Eye (tissue), 1 donor: ENCODE measurements at places on chromosomes 2 and 18.
A peak's percentile ranks its signal among the peaks of the same experiment; 100 is the strongest.

GRCh38 chr2:231987124-231987727 lies 25.7 kb downstream of the DIS3L2 start:
- DNase-seq = peak; percentile 69

- no peak for DNase-seq
Observed at GRCh38 chr2:160257743-160258491, 57.8 kb upstream of the ITGB6 start.

DNA sequence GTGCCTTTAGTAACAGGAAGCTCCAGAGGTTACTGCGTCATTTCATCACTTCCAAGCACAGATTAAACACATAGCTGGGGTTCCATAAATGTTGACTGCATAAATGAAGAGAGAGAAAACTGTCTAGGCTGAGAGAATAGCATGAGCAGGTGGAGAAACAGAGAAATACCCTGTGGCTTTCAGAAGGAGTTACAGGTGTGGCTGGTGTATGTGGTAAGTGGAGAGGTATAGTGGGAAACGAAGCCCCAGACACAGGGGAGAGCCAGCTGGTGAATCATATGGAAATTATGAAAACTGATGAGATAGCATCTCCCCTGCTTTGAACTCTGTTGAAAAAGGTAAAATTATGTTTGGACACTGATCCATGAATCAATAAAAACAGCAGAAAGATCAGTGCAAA lies 807.4 kb upstream of the POU3F3 start:
- DNase-seq = no peak

GRCh38 chr2:56102866-56103265 lies 80.9 kb upstream of the CCDC85A start:
- no peak for DNase-seq

GRCh38 chr2:227870710-227871374 lies 589 bp upstream of the DAW1 start:
- no peak for DNase-seq

- DNase-seq = no peak
Observed at GRCh38 chr18:68543344-68543743, 171.6 kb downstream of the TMX3 start.

GRCh38 chr2:182266909-182267308 lies 159.9 kb downstream of the PDE1A start:
- DNase-seq = no peak

- no peak for DNase-seq
Observed at GRCh38 chr18:74980669-74981068, 228.3 kb downstream of the PTGR3 start.

DNA sequence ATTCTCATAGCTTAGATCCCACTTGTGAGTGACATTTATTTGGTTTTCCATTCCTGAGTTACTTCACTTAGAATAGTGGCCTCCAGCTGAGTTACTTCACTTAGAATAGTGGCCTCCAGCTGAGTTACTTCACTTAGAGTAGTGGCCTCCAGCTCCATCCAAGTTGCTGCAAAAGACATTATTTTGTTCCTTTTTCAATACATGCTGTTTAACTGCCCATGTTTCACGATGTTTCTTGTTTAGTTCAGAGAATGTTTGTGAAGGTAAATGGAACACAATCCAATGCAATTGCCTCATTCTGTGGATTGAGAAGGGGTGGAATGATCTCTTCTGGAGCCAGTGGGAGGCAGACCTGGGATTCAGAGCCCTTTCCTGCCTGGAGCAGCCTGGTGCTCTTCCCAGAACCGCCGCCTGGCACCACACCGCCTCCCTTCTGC lies 273.5 kb upstream of the ATP5MC3 start:
- no peak for DNase-seq

DNA sequence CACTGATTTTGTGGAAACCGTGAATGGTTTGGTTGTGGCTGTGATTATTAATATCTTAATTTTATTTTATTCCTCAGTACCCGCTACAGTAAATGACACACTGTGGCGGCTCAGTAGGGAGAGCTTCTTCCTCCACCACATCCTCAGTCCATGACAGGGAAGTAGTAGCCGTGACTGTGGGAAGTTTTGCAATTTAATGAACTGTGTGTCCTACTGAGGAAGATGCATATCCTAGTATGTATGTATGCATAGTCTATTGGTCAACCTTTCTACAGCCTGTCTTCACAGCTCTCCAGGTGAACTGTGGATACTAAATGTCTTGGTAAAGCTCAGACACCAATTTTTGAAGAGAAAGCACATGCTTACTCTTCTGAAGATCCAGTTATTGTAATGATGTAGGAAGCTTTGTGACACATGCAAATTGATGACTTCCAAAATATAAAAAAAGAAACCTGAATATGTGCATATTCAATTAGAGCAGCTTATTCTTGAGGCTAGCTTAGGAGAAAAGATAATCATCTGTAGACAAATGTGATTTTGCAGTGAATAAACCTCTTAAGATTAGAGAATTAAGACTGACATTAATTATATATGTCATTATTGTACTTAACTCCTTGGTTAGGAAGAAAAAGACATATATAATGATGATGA lies 384.3 kb upstream of the CNTNAP5 start:
- no peak for DNase-seq

DNA sequence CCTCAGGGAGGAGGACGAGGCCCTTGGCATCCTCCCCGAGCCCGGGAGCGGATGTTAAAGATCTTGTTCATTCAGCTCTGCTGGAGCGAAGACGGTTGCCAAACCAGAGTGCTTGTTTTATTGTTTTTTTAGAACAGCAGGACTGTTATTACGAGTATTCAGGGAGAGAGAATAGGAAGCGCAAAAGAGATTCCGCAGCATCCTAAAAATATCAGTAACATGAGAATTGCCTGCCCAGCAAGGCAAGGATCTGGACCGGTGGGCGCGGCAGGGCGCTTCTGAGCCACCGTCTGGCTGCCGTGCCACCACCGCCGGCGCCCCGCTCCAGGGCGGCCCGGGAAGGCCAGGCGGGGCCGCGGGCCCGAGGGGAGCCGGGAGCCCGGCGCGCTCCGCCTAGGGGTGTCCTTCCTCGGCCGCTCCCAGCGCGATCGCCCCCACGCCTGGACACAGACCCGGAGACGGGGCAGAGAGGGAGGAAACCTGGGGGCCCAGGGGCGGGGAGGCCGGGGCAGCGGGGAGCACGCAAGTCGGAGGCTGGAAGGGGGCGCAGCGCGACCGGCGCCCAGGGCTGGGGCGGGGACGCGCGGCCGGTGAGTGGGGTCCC lies 843 bp downstream of the CYS1 start:
- peak; percentile 75 for DNase-seq

- no peak for DNase-seq
Observed at GRCh38 chr2:5040571-5040970, 651.6 kb upstream of the SOX11 start.

DNA sequence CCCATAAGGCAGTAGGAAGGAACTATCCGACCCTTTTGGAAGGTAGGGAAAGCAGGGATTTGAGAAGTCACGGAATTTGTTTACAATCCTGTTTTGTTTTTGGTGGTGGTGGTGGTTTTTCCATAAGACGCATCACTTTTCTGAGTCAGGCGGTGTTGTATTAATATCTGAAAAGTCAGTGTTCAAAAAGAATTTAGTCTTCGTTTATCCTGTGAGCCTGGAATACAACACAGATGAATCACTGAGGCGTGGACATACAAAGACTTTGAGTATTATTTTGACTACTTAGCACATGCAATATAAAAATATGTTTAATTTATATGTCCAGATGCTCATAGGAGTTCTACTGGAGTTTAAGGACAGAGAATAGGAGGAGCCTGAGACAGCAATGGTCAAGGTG lies 785 bp downstream of the ZNF892 start:
- no peak for DNase-seq

DNA sequence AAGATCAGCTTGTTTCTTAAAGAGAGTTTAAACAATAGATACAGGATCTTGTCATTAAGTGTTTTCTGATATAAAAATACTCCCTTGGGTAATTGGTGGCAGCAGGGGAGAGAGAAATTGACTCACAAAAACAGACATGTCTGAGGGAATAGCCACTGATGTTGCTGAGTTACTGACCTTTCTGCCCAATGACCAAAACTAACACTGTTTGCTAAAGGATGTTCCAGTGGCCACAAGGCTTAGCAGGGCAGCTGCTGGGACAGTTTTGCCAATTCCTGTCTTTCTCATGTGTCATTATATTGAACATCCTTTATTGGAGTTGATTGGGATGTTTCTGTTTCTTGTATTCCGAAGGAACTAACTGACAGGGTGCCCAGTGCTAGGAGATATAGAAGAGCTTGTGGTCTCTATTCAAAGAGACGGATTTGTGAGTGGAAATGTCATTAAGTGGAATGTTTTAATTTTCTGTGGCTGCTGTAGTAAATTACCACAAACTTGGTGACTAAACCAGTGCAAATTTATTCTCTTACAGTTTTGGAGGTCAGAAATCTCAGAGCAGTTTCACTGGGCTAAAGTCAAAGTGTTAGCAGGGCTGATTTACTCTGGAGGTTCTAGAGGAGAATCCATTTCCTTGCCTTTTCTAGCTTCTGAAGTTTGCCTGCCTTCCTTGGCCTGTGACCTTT lies 124.8 kb upstream of the RMDN2 start:
- no peak for DNase-seq

DNA sequence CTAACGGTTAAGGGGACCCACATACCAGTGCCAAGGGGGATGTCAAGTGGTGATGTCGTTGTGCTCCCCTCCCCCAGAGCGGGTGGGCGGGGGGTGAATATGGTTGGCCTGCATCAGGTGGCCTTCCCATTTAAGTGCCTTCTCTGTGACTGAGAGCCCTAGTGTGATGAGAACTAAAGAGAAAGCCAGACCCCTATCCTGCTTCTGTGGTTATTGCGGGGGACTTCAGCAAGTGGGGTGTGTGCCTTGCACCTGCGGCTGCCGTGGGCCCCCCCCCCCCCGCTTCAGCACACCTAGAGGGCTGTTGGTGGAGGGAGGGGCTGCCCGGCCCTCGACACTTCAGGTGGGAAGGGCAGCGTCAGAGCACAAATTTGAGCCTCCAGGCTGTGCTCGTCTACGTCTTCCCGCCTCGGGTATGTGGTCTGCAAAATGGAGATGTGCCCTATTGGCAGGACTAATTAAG lies 6.1 kb downstream of the CTDSP1 start:
- peak; percentile 66 for DNase-seq

- DNase-seq = no peak
Observed at GRCh38 chr2:26177122-26177521, 4.2 kb downstream of the GAREM2 start.

GRCh38 chr2:119741868-119742267 lies 17.9 kb upstream of the PTPN4 start:
- DNase-seq = no peak

DNA sequence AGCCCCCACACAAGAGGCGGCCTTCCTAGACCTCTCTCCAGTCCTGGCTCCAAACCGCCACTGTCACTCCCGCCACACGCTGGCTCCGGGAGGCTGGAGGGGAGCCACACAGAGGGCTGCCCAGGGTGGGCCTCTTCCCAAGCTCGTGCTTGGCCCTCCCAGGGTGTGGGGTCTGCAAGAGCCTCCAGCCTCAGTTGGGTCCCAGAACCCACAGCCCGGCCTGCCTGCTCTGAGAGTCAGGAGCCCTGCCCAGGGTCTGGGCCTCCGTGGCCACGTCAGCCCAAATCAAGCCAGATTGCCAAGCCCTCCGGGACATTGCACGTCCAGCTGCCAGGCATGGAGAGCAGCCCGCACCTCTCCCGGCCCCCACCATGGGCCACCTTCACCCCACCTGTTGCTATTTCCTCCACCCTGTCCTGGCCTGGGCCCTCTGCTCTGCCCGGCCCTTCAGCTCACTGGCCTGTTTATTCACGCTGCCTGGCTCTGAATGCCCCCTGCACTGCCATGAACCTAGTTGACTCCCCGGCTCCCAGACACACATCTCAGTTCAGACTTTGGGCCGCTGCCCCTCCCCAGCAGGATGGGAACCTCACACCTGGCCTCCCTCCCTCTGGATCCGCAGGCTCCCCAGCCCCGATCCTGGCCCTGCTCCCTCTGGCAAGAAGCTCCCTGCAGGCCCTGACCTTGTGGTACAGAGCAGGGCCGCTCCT lies 61.0 kb downstream of the BIN1 start:
- DNase-seq = no peak

DNA sequence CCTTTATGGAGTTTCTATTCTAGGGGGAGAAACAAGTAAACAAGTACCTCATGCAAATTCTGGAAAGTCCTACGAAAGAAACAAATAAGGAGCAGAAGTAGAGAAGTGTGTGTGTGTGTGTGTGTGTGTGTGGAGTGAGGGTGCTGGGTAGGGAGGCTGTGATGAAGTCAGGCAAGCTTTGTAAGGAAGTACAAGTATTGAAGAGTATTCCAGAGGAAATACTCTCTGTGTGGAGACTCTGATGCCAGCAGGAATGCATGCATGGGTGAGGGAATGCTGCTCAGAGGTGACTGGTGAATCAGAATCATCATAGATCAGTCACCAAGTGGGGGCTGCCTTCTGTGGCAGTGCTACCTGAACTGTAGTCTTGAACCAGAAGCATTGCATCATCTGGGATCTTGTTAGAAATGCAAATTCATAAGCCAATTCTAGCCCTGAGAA lies 34.5 kb downstream of the SLC4A3 start:
- DNase-seq = no peak

GRCh38 chr2:205474741-205475415 lies 207.4 kb upstream of the NRP2 start:
- no peak for DNase-seq

- peak; percentile 18 for DNase-seq
Observed at GRCh38 chr2:188940171-188940570, 34.0 kb upstream of the COL3A1 start.

DNA sequence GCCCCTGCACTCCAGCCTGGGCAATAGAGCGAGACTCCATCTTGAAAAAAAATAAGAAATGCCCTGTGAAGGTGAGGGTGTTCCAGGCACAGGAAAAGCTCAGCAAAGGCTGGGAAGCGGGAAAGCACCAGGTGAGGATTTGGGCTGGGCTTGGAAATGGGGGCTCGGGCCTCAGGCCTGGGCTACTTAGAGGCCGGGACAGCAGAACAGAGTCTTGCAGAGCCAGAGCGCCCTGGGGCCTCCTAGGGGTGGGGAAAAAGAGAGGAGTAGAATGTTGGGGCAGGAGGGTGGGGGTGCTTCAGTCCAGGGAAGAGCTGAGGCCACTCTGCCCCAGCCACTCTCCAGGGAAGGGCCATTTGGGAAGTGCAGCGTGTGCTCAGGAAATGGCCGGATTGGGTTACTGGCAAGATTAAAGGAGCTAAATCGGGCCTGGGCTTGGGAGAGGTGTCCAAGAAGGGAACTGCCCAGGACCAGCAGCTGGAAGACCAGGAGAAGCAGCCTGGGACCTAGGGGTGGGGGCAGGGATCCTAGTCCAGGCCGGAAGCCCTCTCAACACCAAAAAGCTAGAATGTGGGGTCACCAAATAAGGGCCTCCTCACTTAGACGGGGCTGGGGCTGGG lies 13.8 kb upstream of the DES start:
- no peak for DNase-seq
